ENCODE measurements at places on chromosomes 2 and 18.

DNA sequence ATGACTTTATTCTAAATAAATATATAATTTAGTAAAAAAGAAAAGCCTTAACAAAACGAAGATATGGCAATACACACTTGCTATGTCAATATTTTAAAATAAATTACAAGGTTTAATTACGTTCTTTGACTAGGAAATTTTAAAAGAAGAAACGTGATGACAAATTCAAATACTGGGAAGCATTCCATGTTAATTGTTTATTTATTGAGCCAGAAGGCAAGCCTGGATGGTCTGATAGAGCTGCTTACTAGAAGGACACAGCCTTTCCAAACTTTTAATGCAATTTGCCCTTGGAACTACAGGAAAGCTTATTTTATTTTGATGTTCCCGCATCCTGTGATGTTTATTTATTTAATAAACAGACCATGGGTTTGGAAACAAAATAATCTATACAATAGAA lies 33.4 kb upstream of the DSEL start:
- no peak for DNase-seq

GRCh38 chr2:127913808-127914457 lies 28.2 kb upstream of the AMMECR1L start:
- DNase-seq, result no peak

GRCh38 chr2:241340631-241341163 lies 15.4 kb upstream of the FARP2 start:
- no peak for DNase-seq

GRCh38 chr2:30608643-30609042 lies 161.6 kb downstream of the LCLAT1 start:
- DNase-seq, result no peak

DNA sequence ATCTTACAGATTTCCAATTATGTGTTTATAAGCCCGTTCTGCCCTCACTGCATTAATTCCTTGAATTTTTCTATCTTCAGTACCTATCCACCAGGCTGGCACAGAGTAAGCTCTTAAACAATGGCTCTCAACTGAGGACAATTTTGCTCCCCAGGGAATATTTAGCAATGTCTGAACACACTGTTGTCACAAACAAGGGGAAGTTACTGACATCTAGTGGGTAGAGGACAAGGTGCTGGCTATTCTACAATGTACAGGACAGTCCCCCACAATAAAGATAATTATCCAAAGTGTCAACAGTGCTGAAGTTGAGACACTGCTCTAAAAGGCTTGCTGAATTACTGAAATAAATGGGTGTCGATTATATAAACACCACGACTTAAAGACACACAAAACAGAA lies 5.0 kb downstream of the NDUFS1 start:
- DNase-seq, result peak; percentile 5

DNA sequence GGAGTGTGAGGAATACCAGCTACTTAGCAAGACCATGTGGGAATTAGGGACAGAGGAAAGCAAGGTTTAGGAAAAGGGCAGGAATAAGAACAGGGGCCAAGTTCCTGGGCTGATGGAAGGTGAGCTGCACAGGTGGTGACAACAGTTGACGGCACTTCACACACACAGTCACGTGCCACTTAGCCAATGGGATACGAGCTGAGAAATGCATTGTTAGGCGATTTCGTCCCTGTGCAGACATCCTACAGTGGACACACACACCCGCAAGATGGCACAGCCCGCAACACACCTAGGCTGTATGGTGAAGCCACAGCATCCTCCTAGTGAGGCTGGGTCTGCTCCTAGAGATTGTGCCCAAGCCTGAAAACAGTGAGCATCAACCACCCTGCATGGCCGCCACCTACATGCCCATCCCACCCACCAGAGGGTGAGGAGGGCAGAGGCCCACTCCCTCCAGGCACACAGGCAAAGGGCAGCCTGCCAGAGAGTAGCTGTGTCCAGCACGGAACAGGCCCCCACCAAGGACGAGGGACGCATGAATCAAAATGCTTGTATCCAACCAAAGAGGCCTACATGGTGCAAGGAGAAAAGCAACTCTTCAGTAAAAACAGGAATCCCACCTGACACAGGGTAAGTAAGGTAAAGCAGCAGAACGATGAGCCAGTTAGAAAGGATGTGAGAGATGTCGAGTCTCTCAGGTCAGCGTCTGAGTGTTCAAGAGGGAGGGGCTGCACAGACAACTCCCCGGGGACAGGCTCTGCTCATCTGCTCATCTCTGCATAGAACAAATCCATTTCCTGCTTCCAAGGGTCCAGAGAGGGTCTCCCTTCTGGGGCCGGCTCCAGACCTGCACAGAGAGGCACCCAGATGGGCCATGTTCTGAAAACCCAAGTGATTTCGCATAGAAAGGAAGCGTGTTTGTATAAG lies 51.3 kb downstream of the ZNF516 start:
- DNase-seq, result no peak

GRCh38 chr18:24853076-24853475 lies 392.6 kb downstream of the HRH4 start:
- DNase-seq, result no peak

GRCh38 chr2:71275939-71276310 lies 49.0 kb upstream of the PAIP2B start:
- no peak for DNase-seq

Data from fibroblast of skin of right quadriceps (primary cell).